ENCODE measurements at places on chromosomes 4 and X. TPM values are rescaled to one million over a fixed set of nuclear protein-coding genes. Genes with fewer than 3 reads are reported as not detected.

- H3K27ac ChIP-seq, result peak within 1 kb of the TSS; percentile 94
- no peaks in the 10 kb centered on the region for H3K36me3 ChIP-seq
- no peaks in the 10 kb centered on the region for H3K27me3 ChIP-seq
- DNase-seq, result peak; percentile 58
- H3K4me3 ChIP-seq, result peak within 1 kb of the TSS; percentile 43
- H3K4me1 ChIP-seq, result peaks cover 17% of the 10 kb centered on the region
Observed at GRCh38 chrX:153763989-153764755, at the start of gene PLXNB3. Gene PLXNB3, plus strand, starts transcription at chrX:153764249. Its CDS starts 1,287 bp downstream, at chrX:153765536.

DNA sequence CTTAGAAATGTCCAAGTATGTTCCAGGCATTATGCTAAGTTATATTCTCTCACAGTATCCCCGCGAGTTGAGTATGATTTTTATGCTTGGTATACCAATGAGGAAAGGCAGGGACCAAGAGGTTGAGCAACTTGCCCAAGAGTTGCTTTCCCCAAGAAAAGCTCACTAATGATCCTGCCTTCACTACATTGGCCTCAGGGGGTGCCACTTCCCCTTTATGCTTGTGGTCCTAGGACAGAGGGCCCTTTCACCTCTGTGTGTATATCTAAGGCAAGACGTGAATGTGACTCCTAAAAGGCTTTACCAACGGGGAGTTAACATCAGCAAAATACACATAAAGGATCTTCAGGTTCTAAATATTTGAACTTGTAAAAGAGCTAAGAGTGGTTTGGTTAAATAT, 164.4 kb upstream of the CPEB2 start:
- H3K4me3 ChIP-seq, result no peak overlapping the region
- no peak for DNase-seq
- H3K27me3 ChIP-seq, result no peaks in the 10 kb centered on the region
- H3K4me1 ChIP-seq, result no peaks in the 10 kb centered on the region

DNA sequence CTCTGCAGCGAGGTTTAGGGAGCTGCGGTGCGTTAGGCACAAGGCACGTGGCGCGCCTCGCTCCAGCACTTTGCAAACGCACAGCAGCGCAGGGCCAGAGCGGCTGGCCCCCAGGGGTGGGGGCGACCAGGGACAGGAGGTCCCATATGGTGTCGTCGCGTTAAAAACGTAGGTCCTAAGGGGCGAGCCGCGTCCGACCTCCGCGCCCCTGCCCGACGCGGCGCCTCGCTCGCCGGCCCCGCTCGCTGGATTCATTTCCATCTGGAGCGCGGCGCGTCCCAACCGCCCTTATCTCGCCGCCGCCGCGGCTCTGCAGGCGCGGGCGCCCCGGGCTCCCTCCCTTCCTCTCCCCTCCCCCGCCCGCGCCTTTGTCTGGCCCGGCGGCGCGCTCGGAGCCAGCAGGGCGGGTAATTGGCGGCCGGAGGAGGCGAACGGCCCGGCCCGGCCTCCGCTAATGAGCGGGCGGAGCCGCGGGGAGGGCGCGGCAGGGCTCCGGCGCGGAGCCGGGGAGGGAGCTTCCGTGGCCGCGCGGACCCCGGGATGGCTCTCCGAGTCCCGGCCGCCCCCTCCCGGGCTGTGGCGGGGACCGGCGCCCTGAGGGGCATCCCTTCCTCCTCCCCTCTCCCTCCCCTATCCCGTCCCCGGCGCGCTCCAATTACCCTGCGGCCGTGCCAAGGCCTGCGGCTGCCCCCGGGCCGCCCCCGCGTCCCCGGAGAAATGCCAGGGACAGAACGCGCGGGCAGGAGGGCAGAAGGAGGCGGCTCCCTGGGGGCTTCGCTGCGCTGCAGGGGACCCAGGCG, 409.0 kb downstream of the BCOR start:
- peaks cover 40% of the 10 kb centered on the region for H3K27me3 ChIP-seq
- no peak overlapping the region for H3K27ac ChIP-seq
- DNase-seq, result peak; percentile 7
- H3K36me3 ChIP-seq, result no peaks in the 10 kb centered on the region
- H3K4me1 ChIP-seq, result no peaks in the 10 kb centered on the region

Gene SPACA5
- not detected for polyA plus RNA-seq

DNA sequence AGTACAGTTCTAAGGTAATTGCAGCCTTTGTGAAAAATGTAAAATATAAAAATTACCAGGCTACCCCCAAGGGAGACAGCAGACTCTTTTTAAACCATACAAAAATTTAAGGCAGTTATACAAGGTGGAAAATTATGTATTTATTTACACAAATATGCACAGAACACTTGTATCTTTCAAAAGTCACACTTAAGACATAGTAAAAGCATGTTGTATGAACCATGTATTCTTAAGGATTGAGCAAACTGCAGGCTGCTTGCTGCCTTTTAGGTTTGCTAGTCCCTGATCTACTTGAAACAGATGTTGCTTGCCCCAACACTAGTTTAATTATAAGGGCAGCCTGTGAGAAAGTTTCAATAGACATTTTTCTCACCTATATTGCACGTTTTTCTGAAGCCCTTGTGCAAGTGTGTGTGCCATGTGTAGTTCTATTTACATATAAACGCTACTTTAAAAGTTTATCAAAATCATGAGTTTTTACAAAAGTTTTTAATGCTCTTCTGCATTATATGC, 72.8 kb downstream of the PRSS12 start:
- H3K27ac ChIP-seq, result peak overlapping the region; percentile 11
- H3K4me1 ChIP-seq, result peaks cover 10% of the 10 kb centered on the region
- no peaks in the 10 kb centered on the region for H3K27me3 ChIP-seq

GRCh38 chr4:1230971-1231636, 17.8 kb downstream of the CTBP1 start:
- H3K4me3 ChIP-seq, result no peak overlapping the region
- H3K4me1 ChIP-seq, result peaks cover 12% of the 10 kb centered on the region
- no peak overlapping the region for H3K27ac ChIP-seq
- peaks cover 87% of the 10 kb centered on the region for H3K36me3 ChIP-seq
- no peak for DNase-seq
- no peaks in the 10 kb centered on the region for H3K27me3 ChIP-seq

Gene MAGEA1
- not detected for polyA plus RNA-seq

DNA sequence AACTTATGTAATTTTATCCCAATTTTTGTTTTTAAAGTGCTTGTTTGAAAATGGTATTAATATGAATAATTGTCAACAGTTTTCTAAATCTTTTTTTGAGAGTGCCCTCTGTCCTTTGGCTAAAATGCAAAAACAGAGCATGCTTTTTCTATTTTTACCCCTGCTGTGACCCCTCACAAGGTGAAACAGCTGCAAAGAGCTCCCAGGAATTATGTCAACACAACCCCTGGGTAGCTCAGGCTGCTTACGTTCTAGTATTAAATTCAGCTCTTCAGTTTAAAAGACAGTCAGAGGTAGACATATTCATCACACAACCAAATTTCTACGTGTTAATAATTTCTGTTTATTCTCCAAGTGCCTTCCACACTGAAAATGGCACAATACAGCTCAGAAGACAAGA, 367.5 kb downstream of the PRDM5 start:
- DNase-seq, result no peak
- H3K36me3 ChIP-seq, result no peaks in the 10 kb centered on the region
- no peak overlapping the region for H3K27ac ChIP-seq
- no peaks in the 10 kb centered on the region for H3K27me3 ChIP-seq
- H3K4me3 ChIP-seq, result no peak overlapping the region
- no peaks in the 10 kb centered on the region for H3K4me1 ChIP-seq

GRCh38 chr4:127920521-127920920, 39.8 kb downstream of the PLK4 start:
- H3K27me3 ChIP-seq, result no peaks in the 10 kb centered on the region
- no peak overlapping the region for H3K27ac ChIP-seq
- H3K4me1 ChIP-seq, result no peaks in the 10 kb centered on the region
- H3K36me3 ChIP-seq, result peaks cover 8% of the 10 kb centered on the region
- H3K4me3 ChIP-seq, result no peak overlapping the region
- no peak for DNase-seq

Gene F8A3
- 2.0 TPM for polyA plus RNA-seq

Gene RAP2C
- 7.6 TPM for polyA plus RNA-seq

Measured in IMR-90 (cell line).